Stimulated activated CD8-positive, alpha-beta memory T cell treated with anti-CD3 and anti-CD28 coated beads, Interleukin-4, amount 100 ng/mL, for 1 hour (primary cell): ENCODE measurements at places on chromosomes 3 and 15.

- no peak for DNase-seq
Observed at GRCh38 chr3:98914210-98915080, 12.9 kb upstream of the DCBLD2 start.

GRCh38 chr3:112638327-112639020, 2.5 kb downstream of the CCDC80 start:
- no peak for DNase-seq

GRCh38 chr3:57157545-57157944, 7.6 kb downstream of the IL17RD start:
- no peak for DNase-seq

- DNase-seq: no peak
Observed at GRCh38 chr15:39232512-39232911, 348.4 kb upstream of the THBS1 start.

DNA sequence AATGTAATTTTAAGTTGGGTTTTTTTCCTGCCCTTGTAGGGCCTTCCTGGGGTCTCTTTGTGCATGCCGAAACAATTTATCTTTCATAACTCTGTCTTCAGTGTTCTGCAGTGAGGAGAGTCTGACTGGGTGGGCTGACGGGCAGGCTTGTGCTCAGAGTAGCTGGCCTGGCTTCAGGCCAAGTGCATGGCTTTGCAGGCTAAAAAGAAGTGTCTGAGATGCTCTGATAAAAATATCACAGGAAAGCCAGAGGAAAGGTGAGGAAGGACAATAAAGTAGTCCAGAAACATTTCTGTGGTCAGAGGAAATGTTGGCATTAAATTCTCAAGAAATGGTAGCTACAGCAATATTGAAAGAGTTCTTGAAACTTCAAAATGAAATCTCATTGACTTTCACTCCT, 25.5 kb downstream of the ST3GAL6 start:
- DNase-seq: no peak

- DNase-seq: no peak
Observed at GRCh38 chr15:42457445-42458442, 33.2 kb downstream of the ZNF106 start.

GRCh38 chr3:107662586-107662985, 139.8 kb downstream of the BBX start:
- no peak for DNase-seq

- no peak for DNase-seq
Observed at GRCh38 chr3:39134305-39134704, 19.1 kb downstream of the CSRNP1 start.

GRCh38 chr3:130843441-130843840, 50.4 kb upstream of the ATP2C1 start:
- DNase-seq: no peak

DNA sequence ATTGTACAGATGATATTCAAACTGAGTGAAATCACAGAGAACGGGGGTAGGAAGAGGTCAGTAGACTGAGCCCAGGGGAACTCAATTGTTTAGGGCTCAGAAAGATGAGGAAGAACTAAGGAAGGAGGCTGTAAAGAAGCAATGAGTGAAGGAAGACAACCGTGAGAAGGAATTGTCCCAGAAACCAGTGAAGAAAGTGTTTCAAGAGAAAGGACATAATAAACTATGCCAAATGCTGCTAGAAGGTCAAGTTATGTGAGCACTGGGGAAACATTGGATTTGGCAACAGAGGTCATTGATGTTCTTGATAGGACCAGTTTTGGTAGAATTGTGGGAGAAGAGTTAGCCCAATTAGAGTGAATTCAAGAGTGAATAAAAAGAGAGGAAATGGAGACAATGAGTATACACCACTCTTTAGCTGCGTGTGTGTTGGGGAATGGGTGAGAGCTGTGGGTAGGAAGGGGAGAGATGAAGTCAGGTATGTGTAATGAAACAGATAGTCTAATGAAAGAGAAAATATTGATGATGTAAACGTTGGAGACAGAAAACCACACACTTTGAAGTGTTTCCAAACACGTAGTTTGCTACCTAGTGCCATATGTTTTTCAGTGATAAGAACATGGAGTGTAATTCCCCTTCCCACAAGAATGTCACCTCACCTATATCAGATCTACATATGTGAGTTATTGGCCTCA, 42.5 kb upstream of the MME start:
- DNase-seq: no peak

- DNase-seq: no peak
Observed at GRCh38 chr15:94250801-94251200, 19.4 kb downstream of the MCTP2 start.

GRCh38 chr3:117622171-117622841, 912.7 kb downstream of the TUSC7 start:
- DNase-seq: no peak

- DNase-seq: no peak
Observed at GRCh38 chr15:33500432-33501195, 189.8 kb downstream of the RYR3 start.

DNA sequence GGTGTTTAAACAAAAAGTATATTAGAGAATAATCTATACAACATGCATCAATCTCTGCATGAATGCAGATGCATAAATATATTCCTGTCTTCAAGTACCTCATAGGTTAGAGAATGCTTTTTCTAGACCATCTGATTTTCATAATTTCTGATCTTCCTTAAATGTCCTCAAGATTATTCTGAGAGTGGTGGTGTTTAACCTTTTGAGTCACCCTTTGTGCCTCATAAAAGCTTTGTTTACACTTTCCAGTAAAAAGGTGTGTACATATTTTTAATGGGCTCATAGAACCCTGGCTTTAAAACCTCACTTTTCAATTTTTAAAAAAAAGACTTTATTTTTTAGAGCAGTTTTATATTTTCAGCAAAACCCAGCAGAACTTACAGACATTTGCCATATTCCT, 41.0 kb upstream of the ABHD10 start:
- DNase-seq: no peak

DNA sequence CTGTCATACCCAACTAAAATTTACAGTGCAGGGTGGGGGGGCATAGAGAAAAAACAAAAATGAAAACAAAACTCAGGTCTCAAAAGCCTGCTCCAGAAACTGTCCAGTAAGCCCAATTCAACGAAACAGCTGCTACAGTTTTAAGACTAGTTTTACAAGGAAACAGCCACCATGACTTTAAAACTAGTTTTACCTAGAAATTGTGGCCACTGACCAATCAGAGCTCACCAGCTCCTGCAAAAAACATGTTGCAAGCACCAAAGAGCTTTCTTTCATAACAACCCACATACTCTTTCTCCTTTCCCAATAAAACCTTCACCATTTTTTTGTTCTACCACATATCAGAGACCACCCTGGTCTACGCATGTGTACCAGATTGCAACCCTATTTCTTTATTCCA, 7.3 kb upstream of the CFAP91 start:
- DNase-seq: no peak

DNA sequence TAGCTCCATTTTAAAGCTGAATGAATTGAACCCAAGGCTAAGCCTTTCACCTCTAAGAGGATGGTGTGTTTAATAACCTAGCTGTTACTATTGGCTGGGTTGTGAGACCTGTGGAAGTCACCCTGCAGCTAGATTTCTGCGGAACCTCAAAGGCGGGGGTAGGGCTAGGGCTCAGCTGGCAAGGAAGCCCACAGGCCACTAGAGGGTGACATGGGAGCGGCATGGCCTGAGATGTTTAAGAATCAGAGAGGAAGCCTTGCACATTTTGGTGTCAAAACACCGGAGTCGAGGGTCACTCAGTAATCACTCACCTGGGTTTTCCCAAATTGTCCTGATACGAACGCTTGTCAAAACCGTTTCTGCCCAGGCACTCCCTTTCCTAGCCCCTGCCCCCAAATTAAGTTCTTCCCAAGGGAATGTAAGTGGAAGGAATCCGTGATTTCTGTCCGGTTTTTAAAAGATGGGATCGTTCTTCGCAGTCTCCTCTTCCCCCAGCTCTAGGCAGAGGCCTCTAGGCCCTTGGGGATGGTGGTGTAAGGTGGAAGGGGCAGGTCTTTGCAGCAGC, 3.8 kb upstream of the ACAD9 start:
- peak; percentile 34 for DNase-seq

GRCh38 chr3:184568924-184569829, 7.6 kb downstream of the EPHB3 start:
- DNase-seq: no peak

DNA sequence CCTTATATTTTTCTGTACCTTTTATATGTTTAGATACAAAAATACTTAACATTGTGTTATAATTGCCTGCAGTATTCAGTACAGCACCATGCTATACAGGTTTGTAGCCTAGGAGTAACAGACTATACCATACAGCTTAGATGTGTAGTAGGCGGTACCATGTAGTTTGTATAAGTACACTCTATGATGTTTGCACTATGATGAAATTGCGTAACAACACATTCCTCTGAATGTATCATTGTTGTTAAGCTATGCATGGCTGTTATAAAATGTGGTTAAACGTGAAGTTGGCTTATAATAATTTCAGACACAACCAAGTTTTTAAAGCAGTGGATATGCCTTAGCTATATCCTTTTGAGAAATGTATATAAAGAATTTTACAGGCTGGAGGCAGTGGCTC, 328.3 kb downstream of the PLCL2 start:
- DNase-seq: no peak

- DNase-seq: no peak
Observed at GRCh38 chr15:37791693-37792092, 142.7 kb upstream of the TMCO5A start.

- DNase-seq: no peak
Observed at GRCh38 chr3:128466840-128467541, at the start of gene DNAJB8. TSS of gene DNAJB8 (minus strand) at chr3:128466890. CDS start at chr3:128463245, 3,645 bp downstream.

DNA sequence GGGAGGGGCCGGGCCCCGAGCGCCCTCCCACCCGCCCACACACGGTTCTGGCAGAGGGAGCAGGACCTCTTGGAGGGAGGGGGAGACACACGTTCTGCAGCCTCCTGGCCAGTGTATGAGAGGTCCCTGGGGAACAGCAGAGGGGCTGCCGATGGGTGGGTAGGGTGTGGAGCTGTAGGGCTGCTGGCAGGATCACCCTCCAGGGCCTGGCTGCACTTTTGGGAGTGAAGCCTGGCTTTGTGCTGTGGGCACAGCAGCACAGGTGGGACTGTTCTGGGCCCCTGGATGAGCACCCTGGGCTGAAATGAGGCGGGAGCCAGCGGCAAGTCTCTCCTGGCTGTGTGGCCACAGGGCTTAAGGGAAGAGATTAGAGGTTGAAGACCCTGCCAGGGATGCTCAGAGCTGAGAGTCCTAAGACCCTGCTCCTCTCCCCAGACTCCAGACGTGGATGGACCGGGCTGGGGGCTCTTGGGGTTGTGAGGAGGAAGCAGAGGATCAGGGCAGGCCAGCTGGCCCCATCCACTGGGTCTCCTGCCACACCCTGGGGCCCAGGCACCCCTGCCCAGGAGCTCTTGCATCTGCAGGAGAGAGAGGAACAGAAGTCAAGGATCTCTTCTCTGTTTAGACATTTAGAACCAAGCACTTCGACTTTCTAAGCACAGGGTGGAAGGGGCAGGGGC, 45.2 kb downstream of the RGMA start:
- DNase-seq: no peak

DNA sequence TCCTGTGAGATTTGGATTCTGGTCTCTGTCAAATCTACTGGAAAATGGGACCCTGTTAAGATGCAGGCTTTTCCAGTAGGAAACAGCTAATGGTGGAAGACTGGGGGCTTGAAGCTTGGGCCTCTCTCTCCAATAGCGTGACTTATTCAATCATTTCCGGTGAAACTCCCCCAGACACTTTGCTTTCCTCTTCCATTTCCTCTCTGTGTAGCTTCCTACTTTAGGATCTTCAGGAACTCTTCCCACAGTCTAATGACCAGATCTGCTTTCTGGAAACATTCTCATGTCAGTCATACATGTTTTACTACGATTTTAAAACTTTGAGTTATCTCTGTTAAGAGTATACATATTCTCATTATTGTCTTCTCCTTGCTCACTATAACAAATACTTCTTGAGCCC, 28.0 kb upstream of the TPRG1 start:
- DNase-seq: no peak

DNA sequence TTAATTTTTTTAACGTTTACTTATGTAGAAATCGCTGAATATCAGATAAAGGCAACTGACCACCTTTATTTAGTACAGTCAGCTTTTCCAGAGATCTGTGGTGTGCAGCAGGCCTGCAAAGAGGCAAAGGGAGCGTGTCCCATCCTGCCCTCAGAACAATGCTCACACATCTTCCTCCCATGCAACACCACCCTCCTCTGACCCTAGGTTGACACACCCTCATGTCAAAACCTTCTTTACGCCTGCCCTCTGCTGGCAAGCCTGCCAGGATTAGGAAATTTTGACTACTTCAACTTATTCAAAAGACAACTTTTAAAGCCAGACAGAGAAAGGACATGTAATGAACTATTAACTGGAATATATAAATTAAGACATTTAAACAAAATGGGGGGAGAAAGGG, 513.7 kb downstream of the FOXP1 start:
- peak; percentile 54 for DNase-seq

GRCh38 chr3:105885256-105885655, 16.4 kb upstream of the CBLB start:
- DNase-seq: no peak

- DNase-seq: no peak
Observed at GRCh38 chr15:81825136-81825535, 220.7 kb downstream of the MEX3B start.

GRCh38 chr3:168048414-168049330, 47.1 kb downstream of the GOLIM4 start:
- no peak for DNase-seq

DNA sequence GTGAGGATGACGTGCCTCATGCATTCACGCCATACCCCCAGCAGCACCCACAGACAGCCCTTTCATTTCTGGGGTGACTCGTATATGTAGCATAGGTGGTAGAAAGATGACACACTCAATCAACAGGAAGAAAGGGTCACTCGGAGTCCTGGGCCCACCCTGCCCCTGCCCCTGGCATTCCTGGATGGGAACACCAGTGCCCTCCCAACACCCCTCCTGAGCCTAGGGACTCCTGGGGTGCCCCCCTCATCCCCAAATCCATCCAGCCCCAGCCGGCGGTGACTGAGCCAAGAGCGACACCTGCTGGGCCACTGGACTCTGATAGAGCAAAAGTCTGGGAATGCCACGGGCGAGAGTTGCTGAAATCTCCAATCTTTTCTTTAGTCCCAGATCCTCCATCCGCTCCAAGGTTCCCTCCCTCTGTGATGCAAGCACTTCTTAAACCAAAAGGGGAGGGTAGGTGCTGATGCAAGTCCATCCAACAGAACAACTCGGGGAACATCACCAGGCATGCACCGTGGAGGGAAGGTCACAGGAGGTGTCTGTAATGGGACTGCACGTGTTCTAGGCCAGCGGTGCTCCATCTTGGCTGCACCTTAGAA, 31.1 kb downstream of the ACAN start:
- DNase-seq: no peak

GRCh38 chr3:125386811-125387210, 11.7 kb upstream of the ZNF148 start:
- DNase-seq: no peak

DNA sequence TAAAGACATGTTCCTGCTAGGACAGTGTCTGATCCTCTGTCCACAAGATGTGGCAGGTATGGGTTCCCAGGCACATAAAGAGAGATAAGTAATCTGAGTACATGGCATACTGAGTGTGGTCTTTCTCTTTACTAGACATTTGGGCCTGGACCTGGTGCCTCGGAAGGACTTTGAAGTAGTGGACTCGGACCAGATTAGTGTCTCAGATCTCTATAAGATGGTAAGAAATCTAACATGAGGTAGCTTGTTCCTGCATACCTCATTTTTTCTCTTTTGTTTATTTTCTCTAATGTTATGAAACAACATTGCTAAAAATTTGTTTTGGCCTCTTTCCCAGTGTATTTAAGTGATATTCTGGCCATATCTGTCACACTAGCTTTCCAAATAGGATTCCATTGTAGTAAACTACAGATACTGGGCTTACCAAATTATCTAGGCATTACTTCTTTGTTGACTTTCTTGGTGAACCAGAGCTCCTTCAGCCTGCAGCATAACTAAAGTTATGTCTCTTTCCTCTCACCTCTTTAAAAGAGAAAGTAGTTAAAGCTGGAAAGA, 309.8 kb upstream of the MANF start:
- no peak for DNase-seq
